ENCODE measurements at places on chromosomes 2 and 18.

DNA sequence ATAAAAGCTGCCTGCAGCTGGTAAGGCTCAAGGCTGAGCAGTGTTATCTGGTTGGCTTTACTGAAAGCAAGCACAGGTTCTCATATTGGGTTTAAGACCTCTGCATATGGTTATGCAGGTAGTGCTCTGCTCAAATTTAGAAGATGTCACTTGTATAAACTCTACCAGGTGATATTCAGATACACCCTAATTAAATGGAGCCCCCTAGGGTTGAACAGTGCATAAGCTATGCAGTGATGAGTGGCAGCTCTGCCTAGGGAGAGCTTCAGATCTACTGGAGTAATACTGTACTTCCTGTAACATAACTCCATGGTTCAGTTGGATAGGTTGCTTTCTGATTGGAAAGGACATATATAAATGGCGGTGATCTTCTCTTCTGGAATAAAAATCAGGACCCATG lies 222.7 kb downstream of the CYRIA start:
- DNase-seq: no peak
- H3K36me3 ChIP-seq: no peaks in the 10 kb centered on the region
- H3K27me3 ChIP-seq: no peaks in the 10 kb centered on the region
- no peaks in the 10 kb centered on the region for H3K4me1 ChIP-seq
- H3K27ac ChIP-seq: no peak overlapping the region

GRCh38 chr2:99461828-99462483 lies 27.9 kb downstream of the REV1 start:
- no peaks in the 10 kb centered on the region for H3K27me3 ChIP-seq
- H3K4me1 ChIP-seq: no peaks in the 10 kb centered on the region
- peaks cover 45% of the 10 kb centered on the region for H3K36me3 ChIP-seq
- peak overlapping the region; percentile 39 for H3K27ac ChIP-seq
- no peak overlapping the region for H3K4me3 ChIP-seq

GRCh38 chr18:29594493-29594892 lies 1417.6 kb upstream of the CDH2 start:
- H3K27ac ChIP-seq: no peak overlapping the region
- H3K27me3 ChIP-seq: no peaks in the 10 kb centered on the region
- no peak overlapping the region for H3K4me3 ChIP-seq
- DNase-seq: no peak
- no peaks in the 10 kb centered on the region for H3K36me3 ChIP-seq

DNA sequence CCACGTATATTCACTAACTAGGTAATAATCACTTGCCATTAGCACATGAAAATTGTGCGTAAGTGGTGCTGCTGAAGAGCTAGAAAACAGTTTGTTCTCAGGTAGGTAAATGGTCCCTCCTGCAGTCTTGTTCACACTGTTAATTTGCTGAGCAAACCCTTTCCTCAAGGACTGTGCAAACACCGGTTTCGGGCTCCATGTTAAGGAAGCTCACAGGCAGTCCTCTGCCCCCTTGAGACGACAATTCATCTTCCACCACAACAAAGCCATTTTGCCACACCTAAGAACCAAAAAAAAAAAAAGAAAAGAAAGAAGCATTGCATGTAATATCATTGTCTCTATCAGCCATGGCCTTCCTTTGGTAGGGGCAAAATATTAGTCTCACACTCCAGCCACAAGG lies 193.9 kb downstream of the BCL11A start:
- no peaks in the 10 kb centered on the region for H3K27me3 ChIP-seq
- H3K4me3 ChIP-seq: no peak overlapping the region
- no peaks in the 10 kb centered on the region for H3K36me3 ChIP-seq
- no peaks in the 10 kb centered on the region for H3K4me1 ChIP-seq
- H3K27ac ChIP-seq: no peak overlapping the region
- DNase-seq: no peak

DNA sequence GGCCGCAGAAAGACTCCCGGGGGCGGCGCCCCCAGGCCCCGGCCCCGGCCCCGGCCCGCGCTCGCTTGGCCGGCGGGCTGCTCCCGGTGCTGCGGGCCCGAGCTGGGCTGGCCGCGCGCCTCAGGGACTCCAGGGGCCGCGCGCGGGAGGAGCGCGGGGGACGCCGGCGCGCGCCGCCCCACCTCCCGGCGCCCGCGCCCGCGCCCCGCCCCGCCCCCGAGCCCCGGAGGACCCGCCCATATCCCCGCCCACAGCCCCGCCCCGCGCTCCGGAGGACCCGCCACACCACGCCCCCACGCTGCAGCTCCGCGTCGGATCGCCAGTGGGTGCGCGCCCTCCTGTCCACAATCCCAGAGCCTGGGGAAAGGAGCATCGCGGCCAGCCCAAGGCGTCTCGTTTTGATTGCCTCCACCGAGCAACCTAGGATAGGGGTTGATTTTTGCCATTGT lies at the start of gene PARD6G:
Gene PARD6G, minus strand, starts transcription at position 122 of the 449 bp plus-strand sequence. CDS start 166 bp downstream, outside the sequence.
- no peak within 1 kb of the TSS for H3K27ac ChIP-seq
- no peaks in the 10 kb centered on the region for H3K4me1 ChIP-seq
- no peaks in the 10 kb centered on the region for H3K27me3 ChIP-seq
- peak; percentile 68 for DNase-seq

DNA sequence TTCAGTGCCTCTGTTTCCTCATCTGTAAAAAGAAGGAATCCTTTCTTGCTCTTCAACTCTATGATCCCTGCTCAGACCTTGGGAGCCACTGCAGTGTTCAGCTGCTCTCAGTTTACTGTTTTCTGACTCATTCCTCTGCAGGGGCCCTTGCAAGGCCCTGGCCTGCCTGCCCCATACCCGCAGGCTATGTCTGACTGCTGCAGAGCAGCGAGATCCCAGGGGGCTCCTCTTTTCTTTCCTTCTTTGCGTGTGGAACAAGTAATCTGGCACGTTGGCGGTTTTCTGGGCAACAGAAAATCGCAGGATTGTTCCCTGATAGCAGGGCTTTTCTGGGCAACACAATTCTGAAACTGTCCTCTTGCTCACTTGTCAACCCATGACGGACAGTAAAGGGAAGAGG lies 376.0 kb downstream of the DCC start:
- no peaks in the 10 kb centered on the region for H3K4me1 ChIP-seq
- H3K27me3 ChIP-seq: no peaks in the 10 kb centered on the region
- H3K4me3 ChIP-seq: no peak overlapping the region
- no peaks in the 10 kb centered on the region for H3K36me3 ChIP-seq

DNA sequence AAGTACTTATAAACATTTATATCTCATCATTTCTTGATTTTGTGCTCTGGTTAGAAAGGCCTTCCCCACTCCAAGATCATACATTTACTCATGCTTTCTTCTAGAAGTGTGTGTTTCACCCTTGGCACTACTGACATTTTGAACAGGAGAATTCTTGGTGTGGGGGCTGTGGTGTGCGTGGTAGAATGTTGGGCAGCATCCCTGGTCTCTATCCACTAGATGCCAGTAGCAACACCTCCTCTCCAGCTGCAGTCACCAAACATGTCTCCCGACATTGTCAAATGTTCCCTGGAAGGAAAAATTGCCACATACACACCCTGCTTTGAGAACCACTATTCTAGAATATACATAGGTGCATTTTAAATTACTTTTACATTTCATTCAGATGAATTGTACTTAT lies 8.7 kb upstream of the TGIF1 start:
- peak; percentile 51 for DNase-seq
- no peak overlapping the region for H3K4me3 ChIP-seq
